Left ventricle myocardium inferior (tissue), 1 donor: ENCODE measurements at places on chromosomes 1 and 21.

- DNase-seq = no peak
These were observed 241.8 kb upstream of the USP24 start for GRCh38 chr1:55456971-55457370.

GRCh38 chr21:26834181-26834905, 10.9 kb downstream of the ADAMTS1 start:
- DNase-seq = no peak

GRCh38 chr1:18681423-18681835, 50.8 kb downstream of the PAX7 start:
- DNase-seq = no peak

DNA sequence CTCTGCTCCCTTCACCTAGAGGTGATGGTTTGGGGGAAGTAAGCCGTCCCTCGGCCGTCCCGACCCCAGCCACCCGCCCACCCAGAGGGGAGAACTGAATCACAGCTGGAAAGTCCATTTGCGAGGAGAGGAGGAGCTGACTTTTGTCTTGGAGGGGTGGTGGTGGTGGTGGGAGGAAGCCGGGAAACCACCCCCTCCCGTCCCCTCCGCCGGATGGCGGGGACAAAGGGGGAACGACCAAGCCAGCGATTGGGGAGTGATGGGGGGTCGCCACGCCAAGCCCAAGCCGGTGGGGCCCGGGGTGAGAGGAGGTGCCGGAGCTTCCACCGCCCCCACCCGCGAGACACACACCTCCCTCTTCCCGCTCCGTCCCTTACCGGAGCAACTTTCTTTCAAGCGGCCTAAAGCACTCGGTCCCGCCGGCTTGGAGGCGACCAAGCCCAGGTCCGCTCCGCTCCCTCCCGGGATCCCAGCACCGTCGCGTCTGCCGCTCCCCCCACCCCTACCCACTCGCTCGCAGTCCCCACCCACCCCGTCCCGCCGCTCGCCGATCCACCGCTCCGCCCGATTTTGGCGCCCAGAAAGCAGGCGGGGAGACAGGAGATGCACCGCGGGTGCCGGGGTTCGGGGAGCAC, 540 bp downstream of the ARHGEF2 start:
- DNase-seq = peak; percentile 61

- DNase-seq = no peak
These were observed 11.7 kb downstream of the PIK3CD start for GRCh38 chr1:9663257-9663656.

DNA sequence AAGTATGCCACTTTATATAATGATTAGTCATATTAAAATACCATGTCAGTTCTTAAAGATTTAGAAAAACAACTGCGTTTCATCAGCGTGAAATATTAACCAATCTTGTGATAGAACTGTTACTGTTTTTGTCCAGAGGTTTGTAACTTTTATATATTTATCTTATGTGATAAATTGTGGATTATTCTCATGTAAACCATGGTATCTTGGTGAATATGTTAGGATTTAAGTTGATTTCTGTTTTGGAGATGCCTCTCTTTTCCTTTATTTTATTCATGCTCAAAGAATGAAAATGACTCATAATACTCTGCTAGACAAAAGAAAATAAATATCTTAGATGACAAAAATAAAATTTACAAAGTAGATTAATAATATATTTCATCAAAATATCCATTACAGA, 88.4 kb downstream of the ADGRL4 start:
- DNase-seq = no peak

- DNase-seq = no peak
These were observed 70.2 kb downstream of the ARHGEF16 start for GRCh38 chr1:3524556-3525203.

DNA sequence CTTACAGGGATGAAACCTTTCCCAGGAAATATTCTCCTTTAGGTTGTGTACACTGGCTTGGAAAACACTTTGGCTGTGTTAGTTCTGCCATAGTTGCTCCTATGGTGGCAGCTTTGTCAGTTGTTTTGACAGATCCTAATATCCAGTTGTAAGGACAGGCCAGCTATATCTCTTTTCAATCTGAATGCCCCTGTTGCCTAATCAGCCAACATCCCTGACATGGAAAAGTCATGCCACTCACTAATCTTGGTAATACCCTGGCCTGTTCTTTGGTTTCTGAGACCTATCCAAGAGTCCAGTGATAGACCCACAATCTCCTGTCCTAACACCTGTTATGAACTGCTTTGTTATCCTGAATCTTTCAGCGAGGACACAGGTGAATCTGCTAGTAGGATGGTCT, 148.8 kb downstream of the MRPL39 start:
- DNase-seq = no peak

- no peak for DNase-seq
These were observed 16.8 kb downstream of the IFFO2 start for GRCh38 chr1:18939398-18940302.

DNA sequence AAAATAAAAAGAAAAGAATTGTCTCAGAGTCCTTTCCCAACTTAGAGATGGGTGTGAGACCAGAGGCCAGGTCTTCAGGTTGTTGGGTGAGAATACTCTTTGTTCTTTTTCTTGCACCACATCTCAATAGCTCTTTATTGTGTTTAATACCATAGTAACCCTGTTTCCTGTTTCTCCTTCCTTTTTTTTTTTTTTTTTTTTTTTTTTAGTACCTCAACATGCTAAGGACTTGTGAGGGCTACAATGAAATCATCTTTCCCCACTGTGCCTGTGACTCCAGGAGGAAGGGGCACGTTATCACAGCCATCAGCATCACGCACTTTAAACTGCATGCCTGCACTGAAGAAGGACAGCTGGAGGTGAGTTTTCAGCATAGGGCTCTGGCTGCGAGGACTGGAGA, 24.4 kb downstream of the CELF3 start:
- DNase-seq = no peak

DNA sequence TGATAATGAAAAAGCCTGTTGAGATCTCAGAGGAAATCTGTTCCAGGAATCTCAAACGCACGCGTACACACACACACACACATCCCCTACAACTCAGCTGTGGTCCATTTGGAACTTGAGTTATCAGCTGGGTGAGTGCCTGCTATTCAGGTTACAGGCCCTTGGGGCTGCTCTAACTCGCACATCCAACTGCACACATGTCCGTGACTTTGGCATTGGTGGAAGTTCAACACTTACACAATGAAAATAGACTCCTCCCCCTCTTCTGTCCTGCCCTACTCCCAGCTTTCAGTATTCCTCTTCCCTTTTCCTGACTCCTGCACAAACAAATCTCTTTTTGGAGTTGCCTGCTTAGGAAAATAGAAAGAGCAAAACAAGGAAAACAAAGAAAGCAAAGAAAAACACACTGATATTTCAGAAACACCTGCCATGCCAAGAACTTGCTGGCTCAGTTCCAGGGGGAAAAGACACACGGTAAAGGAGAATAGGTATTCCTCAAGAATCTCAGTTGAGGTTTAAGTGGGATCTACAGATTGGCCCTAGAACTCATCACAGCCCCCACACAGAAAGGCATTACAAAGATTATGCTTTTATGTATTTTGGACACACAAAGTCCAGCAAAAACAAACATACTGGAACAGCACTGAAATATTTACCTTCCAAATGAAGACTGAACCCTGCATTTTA, 140.9 kb downstream of the TGFBR3 start:
- DNase-seq = peak; percentile 54

DNA sequence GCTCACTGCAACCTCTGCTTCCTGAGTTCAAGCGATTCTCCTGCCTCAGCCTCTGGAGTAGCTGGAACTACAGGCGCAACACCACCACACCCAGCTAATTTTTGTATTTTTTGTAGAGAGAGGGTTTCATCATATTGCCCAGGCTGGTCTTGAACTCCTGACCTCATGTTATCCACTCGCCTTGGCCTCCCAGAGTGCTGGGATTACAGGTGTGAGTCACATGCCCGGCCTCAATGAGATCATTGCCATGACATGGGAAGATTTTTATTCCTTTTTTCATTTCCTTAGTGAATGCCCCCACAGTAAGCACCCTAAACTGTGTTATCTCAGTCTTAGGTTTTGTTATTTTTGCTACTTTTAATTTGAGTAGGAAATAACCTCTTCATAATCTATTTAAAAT, 977.9 kb downstream of the BRINP3 start:
- DNase-seq = no peak

DNA sequence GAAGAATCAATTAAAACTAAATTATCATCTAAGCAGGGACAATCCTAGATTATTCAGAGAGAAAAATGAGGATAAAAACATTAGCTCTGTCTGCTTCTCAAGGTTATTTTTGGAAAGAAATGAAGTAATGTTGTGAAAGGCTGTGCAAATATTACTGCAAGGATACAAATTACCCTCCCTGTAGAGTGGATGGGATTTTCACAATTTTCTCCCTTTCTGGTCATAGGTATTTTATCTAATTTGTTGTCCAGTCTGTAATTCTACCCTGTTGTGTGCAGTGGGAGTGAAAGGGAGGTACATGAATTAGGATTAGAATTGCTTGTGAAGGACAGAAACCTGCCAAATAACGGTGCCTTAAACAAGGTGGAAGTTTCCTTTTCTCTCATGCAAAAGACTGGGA, 54.7 kb downstream of the MAP3K7CL start:
- DNase-seq = no peak

DNA sequence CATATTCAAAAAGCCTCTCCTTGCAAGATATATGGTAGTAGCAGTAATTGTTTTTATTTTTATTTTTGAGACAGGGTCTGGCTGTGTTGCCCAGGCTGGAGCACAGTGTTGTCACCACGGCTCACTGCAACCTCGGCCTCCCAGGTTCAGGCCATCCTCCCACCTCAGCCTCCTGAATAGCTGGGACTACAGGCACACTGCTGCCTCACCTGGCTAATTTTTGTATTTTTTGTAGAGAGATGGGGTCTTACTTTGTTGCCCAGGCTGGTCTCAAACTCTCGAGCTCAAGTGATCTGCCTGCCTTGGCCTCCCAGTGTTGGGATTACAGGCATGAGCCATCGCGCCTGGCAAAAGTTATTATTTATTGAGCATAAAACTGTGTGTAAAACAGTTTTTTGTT, 38.4 kb downstream of the SLC66A1 start:
- DNase-seq = no peak

DNA sequence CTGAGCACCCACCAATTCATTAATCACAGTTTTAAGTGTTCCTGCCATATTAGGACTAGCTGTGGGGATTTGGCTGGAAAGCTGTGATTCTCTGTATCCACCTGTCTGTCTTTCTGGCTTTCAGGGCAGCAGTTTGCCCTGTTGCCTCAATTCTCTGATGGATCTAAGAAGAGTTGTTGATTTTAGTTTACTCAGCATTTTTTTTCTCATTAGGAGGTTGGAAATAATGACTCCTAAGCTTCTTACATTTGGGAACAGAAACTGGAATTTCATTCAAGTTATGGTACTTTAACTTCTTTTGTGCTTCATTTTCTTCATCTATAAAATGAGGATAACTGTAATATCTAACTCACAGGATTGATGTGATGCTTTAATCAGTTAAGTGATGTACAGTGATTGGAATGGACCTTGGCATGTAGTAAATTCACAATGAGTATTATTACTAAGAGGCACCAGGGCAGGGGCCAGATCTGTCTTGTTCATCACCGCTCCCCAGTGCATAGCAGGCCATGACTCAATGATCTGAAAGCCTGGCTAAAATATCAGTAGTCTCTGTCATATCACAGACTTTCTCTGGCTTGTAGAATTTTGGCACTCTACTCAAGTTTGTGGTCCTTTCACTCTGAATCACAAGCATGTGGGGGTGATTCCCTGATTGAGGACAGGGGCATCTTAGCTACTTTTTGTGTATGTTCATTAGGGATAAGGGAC, 51.4 kb upstream of the GREM2 start:
- DNase-seq = no peak

DNA sequence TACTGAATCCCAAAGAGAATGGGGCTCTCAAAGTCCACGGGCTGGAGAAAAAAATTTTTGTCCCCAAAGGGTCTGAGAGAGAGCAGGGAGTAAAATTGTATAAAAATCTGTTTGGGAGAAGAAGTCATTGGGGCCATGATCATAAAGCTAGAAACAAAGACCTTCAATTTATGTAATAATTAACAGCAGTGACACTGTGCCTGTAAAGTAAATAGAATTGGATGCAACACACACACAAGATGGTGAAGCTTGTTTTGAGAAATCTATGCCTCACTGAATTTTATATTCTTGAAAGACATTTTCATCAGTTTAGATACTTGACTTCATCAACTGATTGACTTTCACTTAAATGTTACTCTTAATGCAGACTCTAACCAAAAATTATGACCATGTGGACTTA, 600.5 kb upstream of the ADAMTS5 start:
- no peak for DNase-seq

DNA sequence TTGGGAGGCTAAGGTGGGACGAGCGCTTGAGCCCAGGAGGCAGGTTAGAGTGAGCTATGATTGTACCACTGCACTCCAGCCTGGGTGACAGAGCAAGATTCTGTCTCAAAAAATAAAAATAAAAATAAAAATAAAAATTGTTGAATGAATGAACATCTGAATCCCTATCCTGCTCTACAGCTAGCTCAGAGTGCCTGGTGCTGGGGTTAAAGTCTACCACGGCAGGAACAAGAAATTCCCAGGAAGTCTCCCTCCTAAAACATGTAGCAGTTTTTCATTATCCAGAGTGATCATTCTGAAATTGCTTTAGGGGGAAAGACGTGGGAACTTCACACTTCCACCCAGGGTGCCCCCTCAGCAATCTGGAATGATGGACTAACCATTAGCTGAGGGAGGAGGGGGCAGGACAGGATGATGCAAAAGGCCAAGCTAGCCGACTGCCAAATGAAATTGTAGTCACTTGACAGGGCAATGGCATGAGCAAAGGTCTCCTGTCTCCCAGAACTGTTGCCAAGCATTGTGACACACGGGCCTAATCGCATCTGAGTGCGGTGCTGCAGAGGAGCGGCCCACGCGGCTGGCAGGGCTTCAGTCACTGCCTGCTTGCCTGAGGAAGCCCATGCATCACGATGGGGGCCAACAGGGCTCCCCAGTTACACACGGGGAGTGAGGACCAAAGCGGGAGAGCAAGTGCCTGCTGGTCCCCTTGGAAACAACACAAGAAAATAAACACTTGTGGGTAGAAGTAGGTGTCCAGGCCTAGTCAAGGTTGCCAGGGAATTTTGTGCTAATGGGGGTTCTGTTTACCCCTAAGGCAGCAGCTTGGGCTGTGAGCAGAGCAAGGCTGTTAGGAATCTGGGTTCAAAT, 85.7 kb downstream of the NENF start:
- DNase-seq = peak; percentile 85

GRCh38 chr1:39779821-39780220, 8.7 kb upstream of the OXCT2 start:
- DNase-seq = no peak

DNA sequence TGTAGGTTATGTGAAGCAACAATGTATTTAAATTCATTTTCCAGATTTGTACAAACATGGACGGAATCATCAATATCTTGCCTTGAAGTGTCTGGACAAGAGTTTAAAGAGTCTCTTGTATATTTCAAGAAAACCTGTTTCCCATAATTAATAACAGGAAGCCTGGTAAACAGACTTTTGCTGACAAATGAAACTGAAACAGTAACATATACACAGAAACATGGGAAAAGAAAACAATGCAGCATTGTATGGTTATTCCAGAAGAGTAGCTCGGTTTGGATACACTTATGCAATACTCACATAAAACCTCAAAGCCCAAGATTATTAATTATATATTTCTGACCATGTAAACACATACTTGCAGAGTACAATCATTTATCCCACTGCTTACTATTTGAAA, 265.5 kb downstream of the PTPRC start:
- DNase-seq = no peak

- no peak for DNase-seq
These were observed 59.0 kb upstream of the CD1D start for GRCh38 chr1:158121604-158122254.

- DNase-seq = peak; percentile 32
These were observed 9.1 kb upstream of the ATAD3B start for GRCh38 chr1:1462318-1462966.

GRCh38 chr1:231122143-231122542, 39.7 kb upstream of the TRIM67 start:
- no peak for DNase-seq
